ENCODE measurements at places on chromosomes 16 and 17.

DNA sequence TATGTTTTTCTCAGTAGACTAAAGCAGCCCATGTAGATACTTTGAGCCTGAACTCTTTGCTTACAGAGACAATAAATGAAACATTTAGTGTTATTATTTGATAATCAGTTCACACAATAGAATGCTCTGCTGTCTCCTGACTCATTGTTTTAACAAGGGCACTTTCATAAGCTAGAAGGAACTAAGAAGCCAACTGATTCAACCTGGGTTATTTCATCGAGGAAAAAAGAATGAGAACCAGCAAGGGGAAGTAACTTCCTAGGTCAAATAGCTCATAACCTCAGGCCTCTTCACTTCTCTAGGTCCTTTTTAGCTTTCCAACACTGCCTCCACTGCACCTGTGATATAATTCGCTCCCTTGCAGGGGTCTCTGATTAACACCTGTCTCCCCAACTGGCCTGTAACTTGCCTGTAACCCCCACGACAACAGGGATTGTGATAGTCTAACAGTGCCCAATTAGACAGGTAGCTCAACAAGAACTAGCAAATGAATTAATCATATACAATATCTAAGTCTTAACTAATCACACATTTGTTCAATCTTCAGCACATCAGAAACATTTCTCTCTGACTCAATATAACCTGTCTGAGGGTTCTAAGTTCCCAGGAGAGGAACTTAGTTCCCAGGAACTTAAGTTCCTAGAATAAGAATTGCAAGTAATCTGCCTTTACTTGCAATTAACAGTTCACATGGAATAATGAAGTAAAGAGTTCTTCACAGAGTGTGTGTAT lies 34.8 kb downstream of the RFFL start:
- DNase-seq: no peak

GRCh38 chr16:4376126-4376892 lies 4.7 kb downstream of the VASN start:
- no peak for DNase-seq

- no peak for DNase-seq
Measured at GRCh38 chr16:3282103-3282729, 1.1 kb upstream of the ZNF263 start.

DNA sequence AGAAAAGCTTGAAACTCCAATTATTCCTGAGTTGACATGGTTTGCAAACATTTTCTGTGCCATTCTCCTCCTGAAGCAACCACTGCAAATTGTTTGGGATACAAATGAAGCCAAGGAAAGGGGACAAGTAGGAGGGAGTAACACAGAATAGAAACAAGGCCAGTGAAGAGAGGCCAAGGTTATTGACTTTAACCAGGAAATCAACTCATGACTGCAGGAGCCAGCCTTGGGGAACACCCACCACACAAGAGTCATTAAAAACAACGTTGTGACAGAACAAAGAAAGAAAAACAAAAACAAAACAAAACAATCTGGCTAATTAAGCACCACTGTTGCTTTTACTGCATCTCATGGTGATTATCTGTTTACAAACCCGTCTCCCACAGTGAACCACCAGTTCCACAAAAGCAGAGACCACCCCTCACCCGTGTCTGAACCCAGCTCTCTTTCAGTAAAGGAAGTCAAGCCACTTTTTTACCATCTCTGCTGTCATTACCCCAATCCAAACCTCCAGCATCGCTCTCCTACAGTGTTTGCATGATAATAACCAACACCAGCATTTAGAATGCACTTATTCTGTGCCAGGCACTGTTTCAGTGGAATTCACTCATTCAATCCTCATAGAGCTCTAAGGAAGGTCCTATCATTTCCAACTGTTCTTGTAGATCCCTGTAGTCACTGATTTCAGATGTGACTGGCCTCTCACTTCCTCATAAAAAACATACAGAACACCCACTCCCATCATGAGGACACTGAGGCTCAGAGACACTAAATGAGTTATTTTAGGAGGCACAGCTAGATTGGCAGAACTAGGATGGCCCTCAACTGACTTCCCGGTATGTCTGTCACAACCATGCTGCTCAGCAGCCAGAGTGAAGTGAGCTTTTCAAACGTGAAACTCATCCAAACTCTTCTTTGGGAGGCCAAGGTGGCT lies 2.0 kb downstream of the ZDHHC1 start:
- no peak for DNase-seq

GRCh38 chr17:75250009-75250471 lies 11.4 kb downstream of the GGA3 start:
- DNase-seq: no peak

DNA sequence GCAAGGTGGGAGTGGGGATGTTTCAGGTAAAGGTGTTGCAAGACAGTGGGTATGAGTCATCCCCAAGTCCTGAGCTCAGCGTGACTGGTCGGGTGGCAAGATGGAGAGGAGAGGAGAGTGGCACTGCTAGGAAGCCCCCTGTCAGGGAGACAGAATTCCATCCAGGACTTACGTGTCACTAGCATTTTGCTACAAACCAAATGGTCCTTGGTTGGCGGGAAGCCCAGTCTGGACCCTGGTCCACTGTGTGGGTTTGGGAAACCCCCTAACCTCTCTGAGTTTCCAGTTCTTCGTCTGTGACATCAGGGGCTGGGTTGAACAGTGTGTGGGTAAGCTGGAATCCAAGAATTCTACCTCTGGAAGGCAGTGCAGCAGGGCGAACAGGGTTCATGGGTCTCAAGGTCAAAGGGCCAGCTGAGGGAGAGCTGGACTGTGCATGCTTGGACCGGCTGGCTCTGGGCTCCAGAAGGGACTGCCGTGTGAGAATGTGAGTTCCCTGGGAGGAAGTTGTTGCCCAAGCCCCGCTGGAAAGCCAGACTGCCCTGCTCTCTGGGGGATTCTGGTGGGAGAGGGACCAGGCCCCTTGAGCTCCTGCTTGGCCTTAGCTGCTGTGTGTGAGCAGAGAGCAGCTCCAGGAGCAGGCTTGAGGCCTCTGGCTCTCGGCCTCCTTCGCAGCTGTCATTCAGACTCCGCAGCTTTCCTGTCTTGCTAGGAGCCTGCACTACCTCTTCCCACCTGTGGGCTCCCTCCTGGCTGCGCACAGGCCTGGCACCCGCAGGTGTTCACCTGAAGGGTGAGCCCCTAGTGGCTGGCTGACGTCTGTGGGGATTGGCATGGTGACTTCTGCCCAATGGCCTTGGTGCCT lies 84.6 kb downstream of the NT5M start:
- peak; percentile 63 for DNase-seq

GRCh38 chr16:2288726-2289125 lies 20.8 kb upstream of the RNPS1 start:
- DNase-seq: no peak

DNA sequence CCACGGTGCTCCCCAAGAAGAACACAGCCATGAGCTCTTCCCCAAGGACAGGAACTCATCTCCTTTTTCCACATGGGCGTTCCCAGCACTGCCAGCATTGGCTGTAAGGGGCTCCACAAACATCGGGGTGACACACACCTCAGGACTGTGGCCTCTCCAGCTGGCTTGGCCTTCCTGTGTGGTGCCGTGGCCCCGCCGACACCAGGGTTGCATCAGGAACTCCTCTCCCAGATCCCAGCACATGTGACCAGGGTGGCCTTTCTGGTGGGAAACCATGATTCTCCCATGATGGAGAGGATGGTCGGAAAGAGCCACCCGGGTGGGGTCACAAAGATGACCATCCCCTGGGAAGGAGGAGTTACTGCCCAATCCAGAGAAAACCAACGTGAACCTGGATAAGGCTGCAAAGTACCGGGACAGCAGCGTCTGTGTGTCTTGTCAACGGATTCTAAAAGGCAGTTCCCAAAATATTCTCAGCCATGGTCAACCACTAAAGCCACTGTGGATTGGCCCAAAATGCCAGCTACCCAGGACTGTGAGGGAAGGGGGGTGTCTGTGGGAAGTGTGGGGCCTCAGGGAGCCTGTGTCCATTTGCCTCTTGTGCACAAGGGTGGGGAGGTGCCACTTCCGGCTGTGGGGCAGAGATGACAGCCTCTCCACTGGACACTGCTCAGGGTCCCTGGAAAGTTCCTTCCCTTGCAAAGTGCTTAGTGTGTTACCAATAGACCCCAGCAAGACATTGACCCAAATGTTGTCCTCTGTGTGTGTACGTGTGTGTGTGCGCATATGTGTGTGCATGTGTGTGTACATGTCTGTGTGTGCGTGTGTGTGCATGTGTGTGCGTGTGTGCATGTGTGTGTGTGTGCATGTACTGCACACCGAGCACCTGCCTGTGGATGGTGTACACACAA lies 78.0 kb upstream of the CBX4 start:
- DNase-seq: no peak

- DNase-seq: no peak
Measured at GRCh38 chr16:67184453-67184994, 761 bp upstream of the MATCAP1 start.

- DNase-seq: no peak
Measured at GRCh38 chr16:5906351-5906750, 808.8 kb upstream of the EEF2KMT start.

DNA sequence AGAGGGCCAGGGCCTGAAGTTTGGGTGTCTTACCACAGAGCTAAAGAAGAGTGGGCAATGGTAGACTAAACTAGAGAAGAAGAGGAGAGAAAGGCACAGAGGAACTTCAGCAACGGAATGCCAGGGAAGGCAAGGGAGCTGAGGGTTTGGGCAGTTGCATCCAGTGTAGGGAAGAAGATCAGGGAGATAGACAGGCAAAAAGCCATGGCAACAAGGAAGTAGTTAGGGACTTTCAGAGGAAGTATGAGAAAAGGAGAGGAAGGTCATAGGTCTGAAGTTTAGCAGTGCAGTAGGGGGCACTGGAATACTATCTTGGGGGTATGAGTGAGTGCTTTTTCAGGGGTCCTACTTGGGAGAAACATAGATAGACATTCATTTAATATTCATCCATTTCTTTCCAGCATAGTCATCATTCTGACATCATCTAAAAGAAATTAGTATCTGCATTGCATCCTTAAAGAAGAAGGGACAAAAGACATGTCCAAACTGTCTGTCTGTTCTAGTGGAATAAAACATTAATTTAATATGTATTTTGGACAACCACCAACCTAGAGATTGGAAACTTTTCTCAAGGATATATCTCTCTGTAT lies 2.2 kb upstream of the NF1 start:
- no peak for DNase-seq

DNA sequence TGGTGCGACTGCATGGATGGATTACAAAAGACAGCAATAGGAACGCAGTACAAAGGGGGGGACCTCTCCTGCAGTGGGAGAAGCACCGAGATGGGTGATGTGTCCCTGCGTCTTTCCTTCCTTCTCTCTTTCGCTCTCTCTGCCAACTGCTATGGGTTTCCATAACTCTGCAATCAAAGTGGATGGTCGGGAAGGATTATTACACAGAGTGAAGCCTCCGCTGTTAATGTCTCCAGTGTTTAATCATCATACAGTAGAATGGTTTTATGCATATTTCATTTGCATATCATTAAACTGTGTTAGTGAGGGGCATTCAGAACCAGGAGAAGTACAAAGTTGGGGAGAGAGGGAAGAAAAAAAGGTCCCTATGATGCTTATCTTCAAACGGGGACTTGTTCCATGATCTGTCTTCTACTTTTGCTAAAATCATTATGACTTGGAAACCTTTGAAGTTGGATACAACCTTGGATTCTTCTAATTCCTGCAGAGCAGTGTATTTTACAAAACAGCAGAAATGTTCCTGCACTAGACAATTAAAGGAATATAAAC lies 255.9 kb upstream of the PMFBP1 start:
- no peak for DNase-seq

- DNase-seq: no peak
Measured at GRCh38 chr17:55563363-55563762, 52.1 kb upstream of the SMIM36 start.

DNA sequence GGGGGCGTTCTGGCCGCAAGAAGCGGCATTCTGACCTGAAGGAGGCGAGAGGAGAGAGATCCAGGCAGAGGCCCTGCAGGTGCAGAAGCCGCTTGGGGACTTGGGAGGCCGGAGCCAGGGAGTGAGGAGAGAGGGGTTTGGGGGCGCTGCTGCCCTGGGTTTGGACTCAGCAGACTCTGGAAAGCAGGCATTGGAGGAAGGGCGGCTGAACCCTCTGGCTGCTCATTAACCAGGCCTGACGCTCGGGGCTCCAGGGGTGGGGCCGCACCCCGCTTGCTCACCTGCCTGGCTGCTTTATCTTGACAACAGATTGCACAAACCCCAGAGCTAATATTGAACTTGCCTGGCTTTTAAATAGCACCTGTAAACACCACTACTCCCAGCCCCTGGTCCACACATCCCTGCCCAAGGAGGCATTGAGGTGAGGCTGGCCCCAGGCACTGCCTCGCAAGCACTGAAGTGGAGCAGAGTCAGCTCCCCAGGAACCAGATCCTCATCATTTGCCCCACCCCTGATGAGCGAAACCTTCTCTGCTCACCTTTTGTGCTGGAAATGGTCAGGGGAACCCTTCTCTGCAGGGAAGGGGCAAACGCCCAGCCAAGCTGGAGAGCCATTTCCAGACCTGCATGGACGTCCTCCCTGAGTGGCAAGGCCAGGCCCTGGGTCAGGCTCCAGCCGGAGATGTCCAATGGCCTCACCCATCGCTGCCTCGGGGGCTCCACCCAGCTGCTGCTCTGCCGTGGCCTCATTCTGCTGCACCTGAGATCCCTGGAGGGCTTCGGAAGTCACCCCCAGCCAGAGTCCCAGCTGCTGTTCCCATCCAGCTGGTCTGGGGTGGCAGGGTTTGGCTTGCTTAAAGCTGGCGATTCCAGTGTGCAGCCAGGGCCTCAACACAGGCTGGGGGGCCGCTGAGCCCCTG lies 190.2 kb upstream of the GSE1 start:
- peak; percentile 75 for DNase-seq

GRCh38 chr17:74373838-74374606 lies 6.7 kb downstream of the GPR142 start:
- no peak for DNase-seq

GRCh38 chr17:41864498-41864835 lies 756 bp downstream of the KLHL11 start:
- DNase-seq: peak; percentile 18

GRCh38 chr16:4460936-4461249 lies 13.5 kb downstream of the NMRAL1 start:
- no peak for DNase-seq

GRCh38 chr16:86239381-86239780 lies 270.9 kb upstream of the FOXF1 start:
- DNase-seq: no peak

GRCh38 chr17:26818736-26819135 lies 475.2 kb upstream of the WSB1 start:
- DNase-seq: no peak

Data from NCI-H2107 (cell line).